ENCODE measurements at places on chromosomes 3 and 15. TPM values are rescaled to one million over a fixed set of nuclear protein-coding genes. Genes with fewer than 3 reads are reported as not detected.

DNA sequence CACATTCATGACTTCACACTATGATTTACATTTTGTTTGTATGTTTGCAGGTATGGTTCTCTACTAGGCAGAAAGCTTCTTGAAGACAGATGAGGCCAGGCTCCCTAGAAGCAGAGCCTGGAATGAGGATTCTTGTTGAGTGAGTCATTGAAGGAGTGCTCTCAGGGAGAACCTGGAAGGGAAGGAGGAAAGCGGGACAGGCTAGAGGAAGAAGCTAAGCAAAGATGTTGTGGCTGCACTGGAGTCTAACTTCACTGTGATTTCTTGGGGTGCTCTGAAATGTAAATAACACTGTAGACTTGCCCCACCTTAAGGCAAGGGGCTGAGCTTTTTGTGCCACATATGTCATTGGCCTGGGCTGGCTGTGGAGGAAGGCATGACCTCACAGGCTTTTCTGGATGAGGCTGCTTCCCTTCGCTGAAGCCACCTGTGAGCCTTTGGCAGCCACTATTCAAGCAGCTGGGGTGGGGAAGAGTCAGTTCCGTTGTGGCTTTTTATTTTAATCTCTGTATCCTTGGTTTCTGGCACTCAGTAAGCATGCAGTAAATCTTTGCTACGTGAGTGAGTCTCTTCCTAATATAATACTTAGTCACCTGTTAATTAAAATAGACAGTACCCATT lies 307.3 kb downstream of the SV2B start:
- DNase-seq: peak; percentile 46

- no peak for DNase-seq
Observed at GRCh38 chr3:141045849-141046248, 5.3 kb upstream of the SPSB4 start.

- no peak for DNase-seq
Observed at GRCh38 chr3:149701977-149702350, 44.1 kb upstream of the WWTR1 start.

The ATP13A4 gene
- total RNA-seq: 26.4 TPM

The ALDH1A2 gene
- total RNA-seq: 25.0 TPM

DNA sequence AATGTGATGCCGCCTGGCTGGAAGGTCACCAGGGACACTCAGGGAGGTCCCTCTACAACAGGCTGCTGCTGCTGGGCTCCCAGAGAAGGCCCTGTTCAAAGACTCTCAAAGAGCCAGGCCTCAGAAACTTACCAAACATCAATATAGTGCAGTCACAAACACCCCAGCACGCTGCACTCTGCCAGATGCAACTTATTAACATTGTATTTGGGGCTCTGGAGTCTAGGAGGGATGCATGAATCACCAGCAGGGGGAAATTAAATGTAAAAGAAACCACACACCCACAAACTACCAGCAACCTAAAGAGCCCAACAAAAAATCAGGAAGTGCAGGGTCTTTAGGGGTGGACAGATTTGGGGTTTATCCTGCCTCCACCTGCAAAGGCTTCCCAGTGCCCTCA lies 74.6 kb upstream of the SPATA12 start:
- DNase-seq: no peak

The PRR23A gene
- total RNA-seq: not detected

The PLSCR2 gene
- not detected for total RNA-seq

DNA sequence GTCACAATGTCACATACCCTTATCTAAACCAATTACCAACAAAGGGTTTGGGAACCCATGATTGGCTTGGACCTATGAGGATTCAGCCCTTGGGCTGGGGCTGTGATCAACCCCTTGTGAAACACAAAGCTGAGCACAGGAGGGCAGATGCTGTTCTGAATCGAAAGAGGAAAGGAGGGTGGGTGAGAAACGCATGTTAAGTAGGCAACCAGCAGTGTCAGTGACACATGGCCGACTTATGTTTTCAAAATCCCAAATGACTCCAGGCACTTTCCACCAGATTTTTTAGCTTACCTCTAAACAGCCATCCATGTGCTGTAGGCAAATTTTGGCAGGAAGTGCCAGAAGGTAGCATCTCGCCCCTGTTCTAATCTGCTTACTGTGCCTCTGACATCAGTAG lies 34.1 kb upstream of the KLHL25 start:
- DNase-seq: no peak

GRCh38 chr3:32355751-32356291 lies 35.8 kb upstream of the CMTM7 start:
- no peak for DNase-seq

The CFAP100 gene
- 2.2 TPM for total RNA-seq

DNA sequence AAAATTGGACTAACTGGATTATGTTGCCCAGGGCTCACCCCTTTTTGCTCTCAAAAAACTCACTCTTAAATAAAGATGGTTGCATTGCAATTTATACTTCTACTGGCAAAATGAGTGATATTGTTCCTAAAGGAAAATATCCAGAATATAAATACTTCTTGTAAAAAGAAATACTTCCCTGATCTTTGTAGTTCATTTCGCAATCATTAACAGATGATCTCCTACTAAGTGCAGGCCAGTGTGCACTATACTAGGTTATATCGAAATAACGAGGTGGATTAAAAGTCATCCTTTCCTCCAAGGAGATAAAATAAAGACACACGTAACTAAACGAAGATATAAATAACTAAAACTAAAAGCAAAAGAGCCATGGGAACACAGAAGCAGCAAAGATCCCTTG lies 63.0 kb downstream of the MEX3B start:
- no peak for DNase-seq

The PHLDB2 gene
- total RNA-seq: 37.9 TPM

All from spinal cord (tissue), 10 donors.